ENCODE measurements at places on chromosomes 11 and 22. TPM values are rescaled to one million over a fixed set of nuclear protein-coding genes. Genes with fewer than 3 reads are reported as not detected.

DNA sequence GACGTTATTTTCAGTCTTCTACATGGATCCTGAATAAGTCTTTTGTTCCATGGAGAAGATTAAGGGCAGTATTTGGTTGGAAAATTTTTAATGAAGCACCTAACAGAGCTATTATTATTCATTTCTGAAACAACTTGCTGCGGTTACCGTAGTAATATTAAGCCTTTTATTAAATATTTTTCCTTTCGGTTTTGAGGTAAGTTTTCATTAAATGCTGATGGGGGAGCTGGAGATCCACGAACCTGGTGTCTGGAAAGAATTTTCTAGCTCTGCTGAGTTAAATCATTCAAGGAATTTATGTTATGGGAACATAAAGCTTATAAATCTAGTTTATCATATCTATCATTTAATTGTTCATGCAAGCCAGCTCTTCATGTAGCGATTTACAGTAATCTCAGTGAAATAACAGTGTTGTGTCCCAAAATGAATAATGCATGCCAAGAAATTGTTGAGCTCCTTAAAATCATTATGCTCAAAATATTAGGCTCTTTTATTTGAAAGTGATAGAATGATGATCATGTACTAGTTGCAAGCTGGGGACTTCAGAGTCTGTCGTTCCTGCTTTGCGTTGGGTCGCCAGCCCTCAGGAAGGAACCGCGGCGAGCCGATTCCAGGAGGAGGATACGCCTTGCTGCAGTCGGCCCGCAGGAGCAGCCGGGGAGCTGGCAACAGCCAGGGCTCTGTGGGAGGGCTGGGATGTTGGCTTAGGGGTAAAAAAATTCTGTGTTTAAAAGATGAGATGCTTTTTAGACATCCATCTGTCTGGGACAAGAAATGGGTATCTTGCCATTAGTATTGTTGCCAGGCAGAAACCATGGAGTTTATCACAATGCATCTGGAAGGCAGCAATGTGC lies 83.1 kb downstream of the TBC1D22A start:
- no peak for DNase-seq

DNA sequence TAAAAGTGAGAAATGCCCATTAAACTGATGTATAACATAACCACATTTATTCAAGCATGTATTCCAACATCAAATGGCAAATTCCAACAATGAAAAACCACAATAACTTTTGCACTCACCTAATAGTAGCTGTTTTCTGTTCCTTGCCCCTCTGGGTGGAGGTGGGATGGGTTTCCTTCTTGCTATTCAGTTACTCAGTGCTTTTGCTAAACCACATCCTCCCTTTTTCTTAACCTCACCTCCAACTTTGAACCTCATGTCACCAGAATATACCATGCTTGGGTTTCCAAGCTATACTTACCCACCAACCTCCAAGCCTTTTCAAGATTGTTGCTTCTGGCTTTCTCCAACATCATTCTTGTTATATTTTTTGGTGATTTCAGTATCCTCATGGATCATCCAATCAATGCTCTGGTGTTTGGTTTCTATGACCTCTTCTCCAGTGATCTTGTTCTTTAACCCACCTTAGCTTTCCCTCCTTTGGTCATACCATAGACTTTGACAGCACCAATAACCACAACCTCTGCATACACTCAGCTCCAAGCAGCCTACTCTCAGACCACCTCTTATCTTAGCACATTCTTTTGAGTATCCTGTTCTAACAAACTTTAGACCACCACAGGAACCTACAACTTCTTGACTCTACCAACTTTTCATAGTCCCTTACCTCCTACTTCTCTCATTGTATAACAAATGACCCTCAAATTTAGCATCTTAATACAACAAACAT lies 3.2 kb upstream of the CCDC15 start:
- DNase-seq = no peak

GRCh38 chr11:119509969-119510401 lies 87.0 kb upstream of the THY1 start:
- DNase-seq = no peak

- no peak for DNase-seq
Measured at GRCh38 chr22:45639747-45640102, 31.9 kb upstream of the ATXN10 start.

VSTM5 gene
- 0.31 TPM for total RNA-seq

CELSR1 gene
- 20.9 TPM for total RNA-seq

SLC22A12 gene
- total RNA-seq = not detected

ISX gene
- 8.9 TPM for total RNA-seq

RAPSN gene
- 0.42 TPM for total RNA-seq
